Stimulated activated CD4-positive, alpha-beta T cell treated with anti-CD3 and anti-CD28 coated beads, Interleukin-4, amount 100 ng/mL, for 48 hours (primary cell): ENCODE measurements at places on chromosomes 3 and 15.

GRCh38 chr15:32833379-32833821 lies 115.6 kb downstream of the GREM1 start:
- DNase-seq: no peak

- DNase-seq: no peak
These were observed 621 bp downstream of the RGMA start for GRCh38 chr15:93088200-93088980.

- DNase-seq: no peak
These were observed 18.0 kb upstream of the PPM1L start for GRCh38 chr3:160738048-160738447.

GRCh38 chr15:42338500-42338899 lies 20.8 kb upstream of the CAPN3 start:
- DNase-seq: no peak

DNA sequence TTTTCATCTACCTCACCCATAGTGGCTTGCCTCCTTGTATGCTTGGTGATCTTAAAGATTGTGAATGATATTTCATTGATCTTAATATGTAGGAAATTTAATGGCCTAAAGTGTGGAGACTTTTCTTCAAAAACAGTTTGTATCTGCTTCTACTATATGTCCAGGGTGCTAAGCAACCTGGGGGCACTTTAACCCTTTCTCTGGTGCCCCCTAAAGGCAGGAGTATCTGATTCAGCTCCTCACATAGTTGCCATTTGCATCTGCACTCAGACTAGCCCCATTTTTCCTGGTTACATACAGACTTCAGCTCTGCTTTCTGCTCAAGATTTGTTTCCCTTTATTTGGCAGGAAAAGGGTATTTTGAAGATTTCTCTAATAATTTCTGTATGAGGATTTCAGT lies 5.2 kb upstream of the PFN2 start:
- DNase-seq: no peak

GRCh38 chr3:72247645-72248388 lies 462.9 kb upstream of the PROK2 start:
- no peak for DNase-seq

GRCh38 chr3:86929046-86929445 lies 61.9 kb downstream of the VGLL3 start:
- DNase-seq: no peak

DNA sequence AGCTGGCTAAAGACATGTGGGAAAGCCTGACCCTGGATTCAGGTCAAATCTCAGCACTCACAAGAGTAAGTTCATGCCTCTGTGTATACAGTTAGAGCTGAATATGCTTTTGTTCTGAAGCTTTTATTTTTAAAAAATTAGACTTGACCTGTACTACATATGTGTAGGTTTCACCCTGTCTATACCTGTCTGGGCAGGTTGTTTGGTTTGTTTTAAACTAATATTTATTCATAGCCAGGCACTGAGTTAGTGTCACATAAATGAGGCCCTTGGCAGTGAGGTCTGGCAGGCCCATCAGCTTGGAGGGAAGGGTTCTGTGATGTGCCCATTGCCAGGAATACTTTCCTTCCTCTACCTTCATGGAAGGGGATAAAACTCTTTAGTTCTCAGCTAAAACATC lies 1.9 kb downstream of the DNAJA4 start:
- DNase-seq: no peak

- DNase-seq: no peak
These were observed 411.2 kb downstream of the VPS13C start for GRCh38 chr15:61649046-61649445.

GRCh38 chr3:195907934-195908693 lies at the start of gene TNK2:
TNK2 (minus strand) TSS chr3:195908551; CDS start chr3:195888588, 19,963 bp downstream.
- peak; percentile 44 for DNase-seq

DNA sequence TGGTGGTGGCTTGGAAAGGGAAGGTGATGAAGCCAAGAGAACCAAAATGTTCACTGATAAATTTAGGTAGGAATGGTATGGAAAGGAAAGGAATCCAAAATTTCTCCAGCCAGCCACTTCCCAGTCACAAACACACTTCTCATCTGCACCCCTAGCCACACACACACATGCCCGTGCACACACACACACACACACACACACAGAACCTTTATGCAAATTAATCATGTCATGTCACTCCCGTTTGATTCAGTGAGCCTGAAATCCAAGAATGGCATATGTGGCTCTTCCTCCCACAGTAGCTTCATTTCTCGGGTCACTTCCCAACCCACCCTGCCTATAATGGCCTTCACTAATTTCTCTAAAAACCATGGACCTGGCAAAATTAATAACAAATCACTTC lies 3.1 kb upstream of the HLTF start:
- no peak for DNase-seq

DNA sequence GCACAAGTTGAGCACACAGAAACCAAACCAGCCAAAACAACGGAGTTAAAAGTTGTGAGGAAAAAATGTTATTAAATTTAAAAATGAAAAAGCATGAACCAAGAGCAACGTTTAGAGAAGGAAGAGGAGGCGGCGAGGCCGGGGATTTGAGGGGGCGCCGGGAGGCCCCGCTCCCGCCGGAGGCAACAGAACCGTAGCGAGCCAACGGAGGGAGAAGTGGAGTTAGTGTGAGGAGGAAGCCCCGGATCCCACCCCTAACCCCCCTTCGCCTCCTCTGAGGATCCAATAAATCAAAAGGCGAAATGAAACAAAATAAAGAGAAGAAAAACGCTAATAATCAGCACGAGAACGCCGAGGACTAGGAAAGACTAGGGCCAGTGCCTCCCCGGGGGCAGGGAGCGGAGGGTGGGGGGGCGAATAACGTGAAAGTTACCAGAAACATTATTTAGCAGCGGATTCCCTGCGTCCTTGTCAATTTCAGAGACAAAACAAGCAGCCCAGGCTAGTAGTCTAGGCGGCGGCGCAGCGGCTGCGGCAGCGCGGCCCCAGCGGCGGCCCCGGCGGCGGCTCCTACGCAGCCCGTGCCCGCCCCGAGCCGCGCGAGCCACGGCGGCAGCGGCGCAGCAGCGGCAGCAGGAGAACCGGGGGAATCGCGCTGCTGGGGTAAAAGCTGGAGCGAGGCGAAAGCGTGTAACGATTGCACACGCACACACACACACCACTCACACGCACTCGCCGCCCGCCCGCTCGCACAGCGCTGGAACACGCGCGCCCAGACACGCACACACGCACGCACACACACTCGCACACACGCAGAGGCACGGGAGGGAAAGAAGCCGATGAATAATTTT lies 1.7 kb downstream of the MEIS2 start:
- DNase-seq: no peak

DNA sequence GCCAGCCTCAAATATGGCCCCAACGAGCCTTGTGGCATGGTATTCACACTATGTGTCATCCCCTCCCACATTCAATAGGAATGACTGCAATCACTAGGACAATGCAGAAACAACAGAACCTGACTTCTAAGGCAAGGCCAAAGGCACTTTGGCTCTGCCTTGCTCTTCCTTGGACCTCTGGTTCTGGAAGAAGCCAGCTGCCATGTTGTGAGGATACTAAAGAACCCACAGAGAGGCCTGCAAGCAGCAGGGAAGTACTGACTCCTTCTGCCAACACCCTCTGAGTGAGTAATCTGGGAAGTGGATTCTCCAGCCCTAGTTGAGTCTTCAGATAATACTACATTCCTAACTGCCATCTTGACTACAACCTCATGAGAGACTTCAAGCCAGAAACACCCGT lies 64.7 kb downstream of the ADAMTS9 start:
- DNase-seq: no peak

GRCh38 chr3:40895109-40895508 lies 304.2 kb upstream of the CTNNB1 start:
- no peak for DNase-seq

DNA sequence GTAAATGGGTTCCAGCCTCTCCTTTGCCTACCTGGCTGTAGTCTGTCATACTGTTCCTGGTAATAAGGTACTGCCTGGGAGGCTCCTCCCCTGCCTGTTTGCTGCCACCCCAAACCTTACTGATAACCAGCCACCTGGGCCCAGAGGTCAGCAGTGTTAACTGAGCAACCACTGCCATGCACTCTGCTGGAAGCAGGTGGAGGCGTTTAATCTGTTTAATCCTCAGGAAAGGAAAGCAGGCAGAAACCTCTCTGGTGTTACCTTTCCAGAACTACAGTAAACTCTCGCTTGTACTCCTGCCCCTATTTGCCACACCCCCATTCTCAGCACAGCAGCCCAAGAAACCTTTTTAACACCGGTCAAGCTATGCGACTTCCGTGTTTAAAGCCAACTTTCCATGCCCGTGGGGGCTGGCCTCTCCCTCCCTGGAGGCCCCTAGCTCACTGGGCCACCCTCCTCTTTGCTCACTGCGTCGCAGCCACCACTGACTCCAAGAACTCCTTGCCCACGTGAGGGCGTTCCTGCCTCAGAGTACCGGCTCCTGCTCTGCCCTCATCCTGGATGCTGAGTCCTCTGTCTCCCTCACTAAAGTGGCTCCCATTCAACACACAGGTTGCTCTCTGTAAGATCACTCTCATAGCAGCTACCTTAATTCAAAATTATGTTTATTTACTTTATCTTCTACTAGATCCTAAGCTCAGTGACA lies 8.3 kb downstream of the BDH1 start:
- no peak for DNase-seq

GRCh38 chr3:185824051-185825005 lies 514 bp downstream of the IGF2BP2 start:
- no peak for DNase-seq

- DNase-seq: no peak
These were observed 2.6 kb downstream of the BHLHE40 start for GRCh38 chr3:4981665-4982494.

DNA sequence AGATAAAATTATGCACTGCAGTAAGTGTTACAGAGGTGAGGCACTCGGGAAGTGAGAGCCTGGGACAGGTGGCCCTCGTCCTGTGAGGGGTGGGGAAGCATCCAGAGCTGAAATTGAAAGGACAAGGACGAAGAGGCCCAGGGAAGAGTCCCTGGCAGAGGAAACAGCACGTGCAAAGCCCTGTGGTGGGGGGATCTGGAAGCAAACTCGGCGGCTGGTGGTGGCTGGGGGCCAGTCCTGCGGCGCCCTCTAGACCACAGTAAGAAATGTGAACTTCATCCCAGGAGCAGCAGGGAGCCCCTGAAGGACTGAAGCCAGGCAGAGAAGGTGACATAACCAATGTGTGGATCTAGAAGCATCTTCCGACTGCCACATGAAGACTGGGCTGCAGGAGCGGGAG lies 42.8 kb downstream of the GRIP2 start:
- no peak for DNase-seq

GRCh38 chr3:114727373-114727772 lies 419.7 kb downstream of the ZBTB20 start:
- DNase-seq: no peak

DNA sequence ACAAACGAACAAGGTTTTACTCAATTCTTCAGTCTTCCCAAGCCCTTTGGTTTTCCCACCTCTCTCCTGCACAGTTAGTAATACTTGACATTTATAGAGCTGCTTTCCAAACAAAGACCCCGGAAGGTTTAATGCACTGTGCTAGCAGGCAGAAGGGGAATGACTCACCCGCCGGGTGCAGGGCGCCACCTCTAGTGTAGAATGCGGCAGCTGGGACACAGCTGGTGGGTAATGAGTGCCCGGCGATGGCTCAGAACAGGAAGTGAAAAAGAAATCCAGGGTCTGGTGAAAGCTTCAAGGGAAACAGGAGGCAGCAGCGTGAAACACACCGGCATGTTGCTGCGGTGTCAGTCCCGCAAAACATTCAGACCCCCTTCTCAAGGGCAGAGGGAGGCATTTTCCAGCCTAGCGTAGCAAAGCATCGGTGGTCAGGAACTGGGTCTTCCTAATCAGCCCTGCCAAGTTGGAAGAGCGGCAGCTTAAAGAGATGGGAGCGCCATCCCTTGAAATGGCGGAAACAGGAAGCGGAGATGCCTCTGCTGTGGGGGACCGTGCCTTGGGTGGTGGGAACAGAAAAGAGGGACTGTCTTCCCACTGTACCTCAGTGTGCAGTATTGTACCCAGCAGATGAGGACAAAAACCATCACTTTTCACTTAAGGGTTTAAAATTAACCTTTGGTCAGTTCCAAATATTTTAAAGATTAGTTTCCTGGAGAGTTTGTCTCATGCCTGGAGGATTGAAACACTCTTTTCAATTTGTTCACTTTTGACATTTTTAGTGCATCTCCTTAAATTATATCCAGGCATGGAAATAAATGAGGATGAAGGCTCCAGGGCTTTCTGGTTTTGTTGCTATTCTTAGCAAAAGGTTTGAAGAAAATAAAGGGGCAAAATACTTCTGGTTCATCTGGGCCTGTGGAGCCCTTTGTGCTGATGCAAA lies 160.7 kb upstream of the MCTP2 start:
- DNase-seq: no peak

GRCh38 chr3:78035131-78035641 lies 995.3 kb downstream of the ROBO2 start:
- DNase-seq: no peak

GRCh38 chr3:112685420-112685819 lies 44.5 kb upstream of the CCDC80 start:
- DNase-seq: no peak

- no peak for DNase-seq
These were observed 35.7 kb upstream of the SEC61A1 start for GRCh38 chr3:128016502-128016901.

GRCh38 chr3:53730576-53730975 lies 115.6 kb downstream of the CHDH start:
- no peak for DNase-seq

DNA sequence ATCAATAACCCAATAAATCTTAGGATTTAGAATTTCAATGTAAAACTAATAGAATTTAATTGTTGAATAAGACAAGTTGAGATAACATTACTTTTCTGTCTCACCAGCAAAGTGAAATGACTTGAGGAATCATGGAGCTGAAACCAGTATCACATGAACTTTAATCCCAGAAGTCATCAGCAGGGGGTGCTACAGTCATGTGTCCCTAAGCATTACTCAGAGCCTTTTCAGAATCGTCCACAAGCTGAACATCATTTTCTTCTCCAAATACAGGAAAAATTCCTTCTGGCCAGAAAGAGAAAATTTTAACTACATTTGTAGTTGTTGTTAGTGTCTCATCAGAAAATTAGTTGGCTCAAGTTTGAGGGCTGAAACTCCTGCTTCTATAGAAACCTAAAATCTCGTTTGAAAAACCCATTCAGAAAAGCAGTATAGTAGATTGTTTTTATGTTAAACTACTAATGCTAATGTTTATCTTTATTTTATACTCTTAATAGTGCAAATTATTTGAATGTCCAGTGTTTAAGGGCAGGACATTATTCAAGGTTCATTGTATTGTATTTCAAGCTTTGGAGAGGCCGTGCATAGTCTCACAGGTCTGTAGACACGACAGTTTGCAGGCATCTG lies 384.1 kb downstream of the PLOD2 start:
- peak; percentile 1 for DNase-seq
